Activated T-cell treated with anti-CD3 and anti-CD28 coated beads for 24 hours (primary cell): ENCODE measurements at places on chromosomes 1 and 21.

- no peak for DNase-seq
Measured at GRCh38 chr1:237814319-237814924, 76.3 kb downstream of the ZP4 start.

DNA sequence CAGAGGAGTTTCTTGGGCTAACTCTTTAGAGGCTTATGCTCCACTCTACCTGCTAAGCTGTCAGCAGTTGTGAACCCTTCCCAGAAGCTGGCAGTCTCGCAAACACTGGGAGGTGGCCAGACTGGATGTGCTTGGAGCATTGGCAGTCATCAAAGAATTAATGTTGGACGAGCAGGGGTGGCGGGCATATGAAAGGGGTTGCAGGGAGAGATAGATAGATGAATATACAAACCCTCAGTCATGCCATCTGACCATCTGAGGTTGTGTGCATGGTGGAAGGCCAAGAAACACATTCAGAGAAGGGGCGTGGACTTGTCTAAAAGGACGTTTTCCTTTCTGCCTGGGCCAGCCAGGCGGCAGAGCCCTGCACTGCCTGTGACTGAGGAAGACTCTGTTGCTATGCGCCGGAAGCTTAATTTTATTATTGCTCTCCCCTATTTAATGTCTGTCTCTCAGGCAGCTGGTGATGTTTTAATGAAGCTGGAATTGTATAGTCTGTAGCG lies 164.4 kb downstream of the PBX1 start:
- DNase-seq = no peak

DNA sequence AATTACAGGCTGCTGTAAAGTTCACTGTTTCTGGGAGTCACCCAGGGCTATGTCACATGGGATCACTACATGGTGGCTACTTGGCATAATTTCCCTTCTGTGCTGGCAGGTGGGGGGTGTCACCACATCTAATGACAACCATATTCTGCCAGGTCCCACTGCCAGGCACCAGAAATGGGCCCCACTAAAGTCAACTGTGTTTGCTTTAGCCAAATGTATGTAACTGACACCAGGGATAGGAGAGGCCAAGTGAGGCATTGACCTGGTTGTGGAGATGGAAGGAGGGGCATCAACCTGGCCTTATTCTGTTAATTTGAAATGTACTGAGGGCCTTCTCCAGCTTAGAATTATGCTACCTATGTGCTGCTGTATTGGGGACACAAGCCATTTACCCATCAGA lies 370.6 kb upstream of the PROX1 start:
- DNase-seq = no peak

GRCh38 chr1:245444147-245444828 lies 289.5 kb downstream of the KIF26B start:
- DNase-seq = no peak

DNA sequence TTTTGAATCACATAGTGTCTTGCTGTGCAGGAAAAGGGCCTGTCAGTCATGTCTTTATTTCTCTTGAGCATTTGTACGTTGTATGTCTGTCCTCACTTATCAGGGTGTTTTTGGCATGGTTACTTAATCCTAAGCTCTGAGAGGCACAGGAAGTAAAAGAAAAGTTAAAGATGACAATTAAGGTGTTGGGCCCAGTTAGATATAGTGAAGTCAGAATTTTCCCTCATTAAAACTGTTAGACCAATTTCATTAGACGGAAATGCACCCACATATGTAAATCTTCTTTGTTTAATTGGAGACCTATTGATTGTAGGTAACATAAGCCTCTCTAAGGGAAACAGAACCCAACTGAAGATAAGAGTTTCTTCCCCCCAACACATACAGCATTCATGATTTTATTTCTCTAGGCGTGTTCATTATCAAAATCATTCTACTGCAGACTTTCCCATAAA lies 21.9 kb downstream of the NFIA start:
- no peak for DNase-seq

GRCh38 chr1:27299385-27300271 lies 22.3 kb upstream of the TMEM222 start:
- DNase-seq = no peak

DNA sequence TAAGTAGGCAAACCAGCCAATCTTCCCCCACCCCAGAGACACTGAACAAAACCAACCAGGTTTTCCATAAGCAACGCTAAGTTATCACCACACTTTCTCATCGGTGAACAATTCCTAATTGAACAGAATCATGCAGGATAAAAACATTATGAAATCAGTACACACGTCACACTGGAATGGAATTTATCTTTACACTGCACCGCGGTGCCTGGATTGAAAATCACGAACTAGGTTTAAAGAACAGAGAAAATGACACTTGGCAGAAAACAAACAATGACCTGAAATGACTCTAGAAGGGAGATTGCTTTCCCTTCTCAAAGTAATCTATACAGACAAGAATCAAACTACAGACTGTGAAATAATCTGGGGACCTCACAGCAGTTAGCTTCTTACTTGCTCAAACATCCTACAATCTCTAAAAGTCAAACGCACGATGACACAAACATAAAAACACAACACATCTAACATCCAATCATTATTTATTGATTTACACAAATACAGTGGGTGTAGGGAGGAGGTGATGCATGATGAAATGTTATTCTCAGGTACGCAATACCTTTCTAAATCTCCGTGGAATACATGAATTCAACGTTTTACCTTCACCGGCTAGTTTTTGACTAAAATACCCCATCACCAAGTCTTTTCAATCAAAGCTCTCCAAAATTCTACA lies 1.9 kb downstream of the EIF4G3 start:
- no peak for DNase-seq

DNA sequence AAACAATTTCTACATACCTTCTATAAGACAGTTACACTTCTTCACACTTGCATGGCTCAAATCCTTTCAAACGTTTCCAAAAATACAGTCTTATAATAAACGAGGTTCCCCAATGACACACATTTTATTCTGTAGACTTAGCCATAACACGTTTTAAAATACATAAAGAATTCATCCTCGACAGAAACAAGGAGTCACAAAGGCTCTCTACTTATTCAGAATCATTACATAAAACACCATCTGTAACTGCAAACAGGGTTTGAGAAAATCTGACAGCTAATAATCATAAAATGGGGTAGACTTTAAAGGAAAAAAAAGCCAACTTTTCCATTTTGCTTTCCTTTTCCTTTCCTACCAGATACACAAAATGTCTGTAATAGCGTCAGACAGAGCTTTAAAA lies 1.8 kb downstream of the PIK3R3 start:
- no peak for DNase-seq

DNA sequence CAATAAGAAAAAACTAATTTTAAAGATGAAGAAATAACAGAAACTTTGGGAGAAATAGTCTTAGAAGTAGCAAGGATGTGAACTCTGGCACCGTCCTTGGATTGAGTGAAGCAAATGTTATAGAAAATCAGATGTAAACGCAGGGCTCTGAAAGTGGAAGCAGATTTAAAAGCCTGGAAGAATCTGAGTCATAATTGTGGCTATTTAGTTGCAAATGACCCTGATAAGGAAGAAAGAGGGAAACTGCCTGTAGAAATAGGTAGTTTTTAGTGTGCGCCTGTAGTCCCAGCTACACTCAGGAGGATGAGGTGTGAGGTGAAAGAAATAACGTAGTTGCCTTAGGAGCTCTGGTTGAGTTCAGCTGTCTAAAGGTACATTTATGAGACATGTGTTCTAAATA lies 101.0 kb downstream of the NGF start:
- no peak for DNase-seq

- DNase-seq = no peak
Measured at GRCh38 chr1:7263021-7263960, 478.0 kb downstream of the CAMTA1 start.

GRCh38 chr1:156822680-156823079 lies 6.0 kb upstream of the SH2D2A start:
- DNase-seq = no peak

DNA sequence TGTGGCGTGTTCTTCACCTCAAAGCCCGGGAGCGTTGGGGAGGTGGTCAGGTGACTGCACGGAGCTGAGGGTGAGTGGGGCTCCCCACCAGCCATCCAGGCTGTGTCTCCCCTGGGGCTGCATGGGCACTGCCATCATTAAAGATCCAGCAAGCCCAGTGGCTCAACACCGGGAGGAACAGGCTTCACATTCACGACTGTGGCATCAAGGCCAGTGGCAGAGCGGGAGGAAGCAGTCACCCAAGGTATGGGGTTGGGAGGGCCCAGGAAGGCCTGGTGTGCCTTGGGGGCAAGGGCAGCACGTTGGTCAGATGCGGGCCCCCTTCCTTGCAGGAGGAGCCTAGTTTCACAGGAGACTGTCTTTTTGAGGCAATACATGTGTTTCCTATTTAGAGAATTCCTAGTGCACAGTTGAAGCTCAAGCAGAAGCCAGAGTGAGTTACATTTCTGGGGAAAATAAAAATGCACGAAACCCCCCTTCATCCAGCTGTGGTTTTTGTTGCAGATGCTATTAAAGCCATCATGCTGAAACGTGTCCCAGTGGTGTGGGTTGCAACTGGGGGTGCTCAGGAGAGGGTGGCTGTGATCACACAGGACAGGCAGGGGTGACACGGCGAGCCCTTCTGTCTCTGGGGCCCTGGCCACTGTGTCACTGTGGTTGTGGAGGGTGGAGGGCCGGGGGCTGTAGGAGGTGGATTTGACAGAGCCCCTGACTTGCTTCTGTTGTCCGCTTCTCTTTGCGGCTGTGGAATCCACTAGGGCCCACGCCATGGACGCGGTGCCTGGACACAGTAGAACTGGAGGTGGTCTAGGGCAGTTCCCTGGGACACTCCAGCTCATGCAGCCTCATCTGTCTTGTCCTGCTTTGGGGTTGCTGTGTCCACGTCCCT lies 34.1 kb downstream of the SNAP47 start:
- DNase-seq = no peak

- DNase-seq = no peak
Measured at GRCh38 chr21:45119812-45120211, 45.4 kb downstream of the ADARB1 start.

- no peak for DNase-seq
Measured at GRCh38 chr1:227357171-227357926, 39.1 kb upstream of the CDC42BPA start.

DNA sequence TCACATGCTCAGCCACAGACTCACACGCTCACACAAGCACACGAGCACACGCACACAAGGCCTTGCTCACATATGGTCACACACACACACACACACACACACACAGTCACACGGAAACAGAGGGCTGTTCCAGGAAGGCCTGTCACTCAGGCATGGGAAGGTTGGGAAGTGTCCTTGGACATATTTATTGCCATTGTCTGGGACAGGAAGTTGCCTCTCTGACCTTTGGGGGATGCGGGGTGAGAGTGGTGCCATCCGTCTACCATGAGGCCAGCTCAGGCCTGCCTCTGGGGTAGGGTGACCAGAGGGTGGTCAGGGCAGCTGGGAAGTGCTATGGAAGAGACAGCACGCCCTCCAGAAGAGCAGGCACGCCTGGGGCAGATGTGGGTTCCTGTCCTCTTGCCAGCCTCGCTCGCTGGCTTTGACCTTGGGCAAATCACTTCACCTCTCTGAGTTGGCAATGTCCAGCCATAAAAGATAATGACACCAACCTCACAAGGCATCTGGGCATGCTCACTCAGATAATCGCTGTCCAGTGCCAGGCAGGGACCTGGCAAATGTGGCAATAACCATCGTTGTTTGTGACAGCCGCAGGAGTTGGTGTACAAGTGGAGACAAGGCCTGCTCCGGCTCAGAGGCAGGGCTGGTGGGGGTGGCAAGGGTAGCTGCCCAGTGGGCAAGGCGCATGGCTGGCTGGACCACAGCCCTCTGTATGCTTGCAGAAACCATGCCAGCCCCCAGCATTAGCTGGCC lies 8.0 kb upstream of the GUCA2A start:
- DNase-seq = no peak

DNA sequence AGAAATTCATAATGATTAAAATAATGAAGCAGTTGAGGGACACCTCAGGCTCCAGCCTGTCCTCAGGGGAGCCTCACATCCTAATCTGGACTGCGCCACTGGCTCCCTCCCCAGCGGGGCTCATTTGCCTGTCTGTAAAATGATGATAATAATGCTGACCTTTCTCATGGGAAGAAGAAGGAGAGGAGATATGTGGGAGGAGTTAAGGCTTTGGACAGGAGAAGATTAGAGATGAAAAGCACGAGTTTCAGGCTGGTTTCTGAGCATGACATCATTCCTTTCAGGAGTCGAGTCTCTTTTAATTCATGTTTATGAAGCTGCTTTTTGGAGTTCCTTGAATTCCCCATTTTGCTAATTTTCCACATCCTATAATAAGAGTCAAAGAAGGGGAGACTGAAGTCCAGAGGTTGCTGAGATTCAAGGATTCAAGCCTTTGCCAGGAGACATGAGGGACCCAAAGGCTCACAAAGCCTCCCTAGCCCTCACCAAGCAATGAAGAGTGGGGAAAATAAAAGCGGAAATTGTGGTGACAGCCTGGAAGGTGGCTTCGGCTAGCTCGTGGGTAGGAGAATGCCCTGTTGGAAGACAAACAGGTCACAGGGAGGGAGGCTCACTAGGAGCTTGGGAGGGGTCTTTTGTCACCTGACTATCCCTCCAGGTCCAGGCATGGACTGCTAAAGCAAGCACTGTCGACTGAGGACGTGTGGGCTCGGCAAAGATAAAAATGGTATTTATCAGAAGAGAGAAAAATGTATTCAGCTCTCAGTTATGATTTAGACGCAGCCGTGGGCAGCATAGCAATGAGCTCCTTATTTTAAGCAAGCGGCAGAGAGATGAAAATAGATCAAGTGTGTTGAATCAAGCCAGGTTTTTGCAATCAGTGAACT lies 27.5 kb upstream of the STMN1 start:
- DNase-seq = no peak
